ENCODE measurements at places on chromosomes 5 and 9.

- DNase-seq = peak; percentile 86
Measured at GRCh38 chr5:8333977-8334376, 465.0 kb downstream of the MTRR start.

GRCh38 chr9:101479338-101480030 lies 43.9 kb upstream of the ALDOB start:
- no peak for DNase-seq

DNA sequence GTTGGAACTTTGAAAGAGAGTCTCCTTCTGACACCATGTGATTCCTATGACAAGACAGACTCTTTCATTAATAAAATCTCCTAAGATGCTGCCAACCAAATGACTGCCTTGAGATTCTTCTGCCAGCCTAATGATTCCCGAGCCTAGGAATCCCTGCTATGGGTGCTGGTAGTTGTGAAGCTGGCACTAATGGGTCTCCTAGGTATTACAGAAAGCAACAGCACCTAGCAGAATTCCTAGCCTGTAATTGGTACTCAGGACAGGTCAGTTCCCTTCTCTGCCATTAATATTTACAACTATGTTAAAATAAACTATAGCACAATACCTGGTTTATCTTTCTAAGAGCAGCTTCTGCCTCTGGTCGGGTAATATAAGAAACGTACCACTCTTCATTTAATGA lies 19.3 kb downstream of the C5orf58 start:
- DNase-seq = no peak

DNA sequence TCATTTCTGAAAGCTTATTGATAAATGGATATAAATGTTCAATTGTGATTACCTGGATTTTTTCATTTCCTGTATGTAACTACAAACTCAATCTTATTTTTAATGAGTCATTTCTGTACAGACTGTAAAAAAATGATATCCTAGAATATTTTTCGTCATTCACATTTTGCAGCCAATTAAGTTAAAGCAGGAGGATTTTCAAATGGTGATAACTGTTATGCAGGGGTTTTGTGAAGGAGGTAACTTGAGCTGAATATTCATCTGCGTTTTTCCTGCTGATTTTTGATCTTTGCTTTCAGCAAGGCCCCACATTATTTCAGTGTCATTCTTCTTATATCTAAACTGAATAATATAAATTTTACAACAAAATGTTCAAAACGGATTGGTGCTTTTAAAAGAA lies 74.1 kb downstream of the SLF1 start:
- DNase-seq = peak; percentile 53

DNA sequence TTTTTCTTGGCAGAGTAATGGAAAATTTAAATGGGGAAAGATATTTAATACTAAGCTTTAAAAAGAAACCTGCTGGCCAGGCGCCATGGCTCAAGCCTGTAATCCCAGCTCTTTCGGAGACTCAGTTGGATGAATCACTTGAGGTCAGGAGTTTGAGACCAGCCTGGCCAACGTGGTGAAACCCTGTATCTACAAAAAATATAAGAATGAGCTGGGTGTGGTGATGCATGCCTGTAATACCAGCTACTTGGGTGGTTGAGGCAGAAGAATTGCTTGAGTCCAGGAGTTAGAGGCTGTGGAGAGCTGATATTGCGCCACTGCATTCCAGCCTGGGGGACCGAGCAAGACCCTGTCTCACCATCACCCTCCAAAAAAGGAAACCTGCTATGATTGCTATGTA lies 32.8 kb downstream of the TUT7 start:
- DNase-seq = no peak

GRCh38 chr5:132850066-132850465 lies 16.2 kb downstream of the GDF9 start:
- DNase-seq = no peak

DNA sequence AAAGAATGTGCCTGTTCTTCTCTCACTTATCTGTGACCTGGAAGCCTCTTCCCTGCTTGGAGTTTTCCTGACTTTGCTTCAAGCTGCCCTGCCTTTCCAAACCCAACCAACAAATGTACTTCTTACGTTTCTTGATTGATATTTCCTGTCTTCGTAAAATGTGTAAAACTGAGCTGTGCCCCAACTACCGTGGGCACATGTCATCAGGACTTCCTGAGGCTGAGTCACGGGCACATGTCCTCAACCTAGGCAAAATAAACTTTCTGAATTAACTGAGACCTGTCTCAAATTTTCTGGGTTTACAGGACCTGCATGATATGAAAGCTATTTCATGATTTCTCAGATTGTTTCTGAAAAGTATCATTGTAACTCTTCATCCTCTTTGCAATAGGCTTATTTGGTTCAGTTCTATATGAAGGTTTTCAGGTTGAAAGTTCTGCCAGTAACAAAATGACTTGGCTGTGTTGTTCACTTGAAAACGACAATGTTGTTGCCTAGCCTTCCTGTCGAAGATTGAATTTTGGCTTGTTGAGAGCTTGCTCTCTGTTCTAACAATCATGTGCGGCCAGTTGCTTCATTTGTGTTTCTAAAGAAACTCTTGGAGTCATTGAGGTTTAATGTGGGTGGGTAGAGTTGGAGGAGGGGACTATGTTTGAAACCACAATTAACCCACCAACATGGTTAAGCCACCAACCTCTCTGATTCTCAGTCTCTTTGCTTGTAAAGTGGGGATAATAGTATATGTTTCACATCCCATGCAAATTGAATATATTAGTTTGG lies 145.6 kb downstream of the FBXL7 start:
- DNase-seq = no peak

DNA sequence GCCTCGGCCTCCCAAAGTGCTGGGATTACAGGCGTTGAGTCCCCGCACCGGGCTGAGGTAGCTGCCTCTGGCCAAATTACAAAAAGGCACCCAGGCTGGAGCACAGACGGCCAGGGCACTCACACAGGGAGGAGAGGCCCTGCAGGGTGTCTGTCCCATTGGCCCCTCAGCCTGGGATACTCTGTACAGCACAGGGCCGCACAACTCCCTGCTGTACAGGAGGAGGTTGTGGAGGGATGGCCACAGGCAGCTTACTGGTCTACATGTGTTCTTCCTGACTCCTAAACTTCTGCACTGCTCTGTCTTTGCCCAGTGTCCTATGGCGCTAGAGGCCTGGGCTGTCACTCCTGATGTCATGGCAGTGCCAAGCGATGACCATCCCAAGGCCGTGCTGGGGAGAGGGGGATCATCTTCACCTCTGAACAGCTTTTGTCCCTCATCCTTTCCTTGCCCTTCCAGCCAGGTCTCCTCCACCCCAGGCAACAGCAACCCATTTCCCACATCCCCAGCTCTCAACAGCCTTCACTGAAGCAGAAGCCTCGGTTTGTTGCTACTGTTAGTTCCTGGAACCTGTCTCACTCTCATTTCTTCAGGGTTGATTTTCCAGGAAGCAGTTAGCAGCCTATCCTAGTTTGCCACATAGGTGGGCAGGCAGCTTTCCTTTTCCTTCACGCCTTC lies 1.8 kb upstream of the CNOT6 start:
- DNase-seq = no peak

DNA sequence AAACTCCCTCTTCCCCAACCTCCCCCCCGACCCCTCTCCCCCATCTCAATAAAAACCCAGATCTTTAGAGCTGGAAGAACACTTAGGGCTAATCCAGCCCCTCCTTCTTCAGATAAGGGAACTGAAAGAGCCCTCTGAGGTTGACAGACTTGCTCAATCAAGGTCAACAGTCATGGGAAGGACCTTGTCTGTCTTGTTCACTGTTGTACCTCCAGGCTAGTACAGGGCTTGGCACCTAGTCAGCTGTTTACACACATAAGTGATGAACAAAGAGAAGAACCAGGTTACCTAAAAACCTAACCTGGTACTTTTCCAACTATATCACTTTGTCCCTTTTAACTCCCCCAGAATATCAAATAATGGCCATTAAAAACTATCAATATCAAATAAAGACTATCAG lies 2.4 kb downstream of the TTC39B start:
- DNase-seq = no peak
